Activated T-cell treated with anti-CD3 and anti-CD28 coated beads, Interleukin-2, amount 50 U/mL, for 24 hours (primary cell): ENCODE measurements at places on chromosomes 11 and 22.

- DNase-seq = no peak
Observed at GRCh38 chr11:15947681-15948648, 408.4 kb downstream of the SOX6 start.

GRCh38 chr11:96366024-96366423 lies 23.0 kb upstream of the MAML2 start:
- no peak for DNase-seq

- DNase-seq = no peak
Observed at GRCh38 chr11:90192869-90193582, 29.8 kb downstream of the CHORDC1 start.

DNA sequence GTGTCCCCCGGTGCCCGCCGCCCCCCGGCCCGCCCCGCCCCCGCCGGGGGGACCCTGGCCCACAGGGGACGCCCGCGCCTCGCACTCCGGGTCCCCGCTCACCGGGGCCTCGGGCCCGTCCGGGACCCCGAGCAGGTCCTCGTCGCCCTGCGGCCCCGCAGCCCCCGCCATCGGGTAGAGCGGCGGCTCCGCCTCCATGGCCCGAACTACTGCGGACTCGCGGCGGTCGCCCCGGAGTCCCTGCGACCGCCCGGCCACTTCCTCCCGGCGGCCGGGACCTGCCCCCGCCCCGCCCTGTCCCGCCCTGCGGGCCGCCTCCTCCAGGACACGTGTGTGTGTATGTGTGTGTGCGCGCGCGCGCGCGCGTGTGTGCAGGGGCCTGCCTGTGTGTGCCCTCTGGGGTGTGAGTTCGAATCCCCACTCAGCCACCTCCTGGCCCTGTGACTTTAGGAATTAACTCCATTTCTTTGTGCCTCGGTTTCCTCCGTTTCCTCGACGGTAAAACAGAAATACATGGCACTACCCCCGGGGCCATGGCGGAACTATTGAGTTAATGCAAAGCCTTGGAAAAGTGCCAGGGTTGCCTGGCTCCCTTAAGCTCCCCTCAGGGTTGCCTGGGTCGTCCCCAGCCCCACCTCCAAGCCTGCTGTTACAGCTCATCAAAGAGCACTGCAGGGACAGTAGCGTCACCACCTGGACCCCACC lies at the start of gene UNC93B1:
Gene UNC93B1 (minus strand): TSS at position 252 of the 705 bp plus-strand sequence. CDS start 54 bp downstream, at position 198.
- peak; percentile 89 for DNase-seq

DNA sequence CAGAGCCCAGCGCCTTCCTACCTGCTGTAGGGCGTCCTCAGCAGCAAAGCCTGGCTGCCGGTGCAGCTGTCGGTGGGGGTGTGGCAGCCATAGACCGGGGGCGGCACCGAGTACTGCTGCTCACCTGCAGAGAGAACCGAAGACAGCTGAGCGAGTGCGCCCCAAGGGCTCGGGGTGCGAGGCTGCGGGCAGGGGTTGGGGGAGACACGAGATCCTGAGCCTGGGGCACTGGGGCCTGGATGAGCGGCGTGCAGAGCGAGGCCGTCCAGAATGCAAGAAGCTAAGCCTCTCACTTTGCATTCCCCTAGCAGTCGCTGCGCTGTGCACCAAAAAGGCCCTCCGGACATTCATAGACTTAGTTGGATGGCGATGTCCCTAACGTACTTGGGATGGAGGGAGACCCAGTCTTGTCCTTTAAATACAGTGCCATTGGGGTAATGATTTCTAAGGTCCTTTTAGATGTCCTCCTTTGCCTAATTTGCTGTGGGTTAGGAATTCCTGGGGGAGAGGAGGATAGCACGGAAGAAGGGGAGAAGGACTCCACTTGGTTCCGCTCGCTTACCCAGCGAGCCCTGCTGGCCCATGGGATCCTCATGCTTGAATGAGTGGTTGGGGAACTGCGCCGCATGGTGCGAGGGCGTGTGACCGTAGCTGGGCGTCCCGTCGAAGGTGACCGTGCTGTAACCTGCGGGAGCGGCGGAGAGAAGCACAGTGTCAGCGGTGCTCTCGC lies 7.2 kb downstream of the WT1 start:
- DNase-seq = no peak

- no peak for DNase-seq
Observed at GRCh38 chr11:132337819-132338416, 967.5 kb downstream of the NTM start.

DNA sequence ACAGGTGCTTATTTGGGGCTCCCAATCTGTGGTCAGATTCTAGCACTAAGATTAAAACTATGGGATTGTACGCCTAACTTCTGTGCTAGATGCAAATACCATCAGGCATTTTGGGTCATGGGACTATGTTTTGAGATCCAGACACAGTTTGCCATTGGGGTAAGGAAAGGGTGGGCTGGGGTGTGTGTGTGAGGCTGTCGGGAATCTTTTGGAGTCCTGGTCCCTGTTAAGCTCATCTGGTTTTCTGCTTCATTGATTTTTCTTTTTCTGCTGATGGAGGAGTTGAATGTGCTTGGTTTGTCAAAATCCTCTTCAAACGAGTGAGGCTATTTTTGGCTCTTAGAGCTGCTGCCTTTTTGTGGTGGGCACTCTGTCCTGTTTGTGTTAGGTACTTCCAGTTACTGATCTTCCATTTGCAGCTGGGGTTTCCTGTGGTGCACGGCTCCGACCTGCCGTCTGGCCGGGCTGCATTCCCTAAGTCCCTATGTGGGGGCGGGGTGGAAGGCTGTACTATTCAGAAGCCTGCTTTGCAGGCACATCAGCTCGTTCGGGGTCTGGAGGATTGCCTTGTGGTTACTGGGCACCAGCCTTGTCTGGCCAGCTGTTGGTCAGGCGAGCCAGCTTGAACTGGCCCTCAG lies 2.9 kb downstream of the BCR start:
- no peak for DNase-seq

- DNase-seq = peak; percentile 62
Observed at GRCh38 chr11:82867495-82868082, 32.6 kb downstream of the PRCP start.

- DNase-seq = no peak
Observed at GRCh38 chr11:99368583-99368982, 347.8 kb downstream of the CNTN5 start.

- no peak for DNase-seq
Observed at GRCh38 chr11:129447654-129448239, 72.1 kb downstream of the BARX2 start.

- DNase-seq = no peak
Observed at GRCh38 chr11:19441288-19441687, 200.5 kb upstream of the E2F8 start.

DNA sequence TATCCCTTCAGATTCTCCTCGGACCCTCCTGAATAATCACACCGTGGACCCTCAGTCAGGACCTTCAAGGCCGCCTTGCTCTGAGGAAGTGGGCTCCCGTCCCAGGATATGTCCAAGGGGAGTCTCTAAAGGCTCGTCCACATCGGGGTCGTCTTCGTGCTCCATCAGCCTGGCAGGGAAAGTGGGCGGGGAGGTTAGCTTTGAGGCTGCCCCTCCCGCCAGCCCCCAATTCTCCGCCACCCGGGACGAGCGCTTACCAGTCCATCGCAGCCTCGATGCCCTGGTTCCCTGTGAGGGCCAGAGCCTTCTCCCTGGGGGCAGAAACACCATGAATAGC lies 472 bp downstream of the UBXN1 start:
- DNase-seq = no peak

- DNase-seq = no peak
Observed at GRCh38 chr22:43847376-43848289, 14.7 kb downstream of the SULT4A1 start.

- no peak for DNase-seq
Observed at GRCh38 chr11:63862923-63863322, 24.0 kb downstream of the MARK2 start.

DNA sequence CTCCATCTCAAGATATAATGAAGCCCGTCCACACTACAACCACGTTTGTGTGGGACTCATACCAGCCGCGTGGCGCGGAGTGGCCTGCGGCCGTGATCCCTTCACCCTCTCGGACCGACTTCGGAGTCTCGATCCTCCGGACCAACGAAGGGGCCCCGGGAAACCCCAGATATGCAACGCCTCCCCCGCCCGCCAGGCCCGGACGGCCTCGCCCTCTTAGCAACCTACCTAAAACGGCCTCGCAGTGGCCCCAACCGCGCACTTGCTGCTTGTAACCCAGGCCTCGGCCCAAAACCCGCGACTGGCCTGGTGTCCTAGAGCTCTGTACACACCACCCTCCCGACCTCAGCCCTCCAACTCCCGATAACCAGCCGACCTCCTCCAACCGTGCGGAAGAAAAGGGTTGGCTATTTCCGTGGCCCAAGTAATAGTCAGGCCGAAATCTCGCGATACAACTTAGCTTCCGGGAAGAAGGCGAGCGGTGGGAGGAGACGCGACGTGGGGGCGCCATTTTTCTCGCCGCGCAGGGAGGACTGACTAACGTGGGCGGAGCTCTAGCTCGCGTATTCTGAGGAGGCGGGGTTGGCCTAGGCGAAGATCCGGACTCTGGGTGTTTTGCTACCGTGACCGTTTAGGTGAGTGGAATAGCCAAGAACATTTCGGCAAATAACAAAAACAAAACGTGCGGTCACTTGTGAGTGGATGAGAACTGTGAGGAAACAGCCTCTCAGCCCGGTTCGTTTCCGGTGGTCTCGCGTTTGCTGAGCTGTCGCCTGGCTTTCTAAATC lies at the start of the genes C11orf54 and TAF1D:
Gene C11orf54 (plus strand): TSS at position 579 of the 788 bp plus-strand sequence. CDS start 5,722 bp downstream, outside the sequence.
Gene TAF1D (minus strand): TSS at position 402 of the 788 bp plus-strand sequence. CDS start 2,191 bp downstream, outside the sequence.
- DNase-seq = peak; percentile 94

- DNase-seq = no peak
Observed at GRCh38 chr11:133228471-133229329, 303.6 kb downstream of the OPCML start.

DNA sequence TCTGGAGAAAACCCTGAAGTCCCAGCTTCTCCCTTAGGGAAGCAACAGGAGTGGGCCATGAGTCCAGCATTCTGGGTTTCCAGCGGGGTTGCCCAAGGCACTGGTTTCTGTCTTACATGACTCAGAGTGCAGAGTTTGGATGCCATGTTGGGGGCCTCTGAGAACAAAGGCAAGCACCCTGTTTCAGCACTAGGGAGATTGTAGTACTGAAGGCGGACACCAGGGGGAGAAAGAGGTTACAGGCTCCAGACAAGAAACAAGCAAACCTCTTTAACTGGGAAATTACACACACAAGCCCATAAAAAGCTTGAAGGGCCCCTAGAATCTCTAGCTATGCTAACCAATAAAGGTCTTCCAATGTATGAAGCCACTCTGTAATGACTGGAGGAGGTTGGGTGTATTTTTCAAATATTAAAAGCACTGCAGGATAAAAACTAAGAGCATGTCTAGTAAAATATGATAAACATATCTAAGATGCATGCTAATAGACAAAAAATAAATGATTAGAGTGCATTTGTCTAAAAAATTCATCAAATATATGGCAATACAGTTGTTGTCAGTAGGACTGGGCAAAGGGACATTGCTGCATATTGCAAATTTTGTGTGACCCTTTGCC lies 7.1 kb downstream of the MS4A6E start:
- DNase-seq = peak; percentile 63

DNA sequence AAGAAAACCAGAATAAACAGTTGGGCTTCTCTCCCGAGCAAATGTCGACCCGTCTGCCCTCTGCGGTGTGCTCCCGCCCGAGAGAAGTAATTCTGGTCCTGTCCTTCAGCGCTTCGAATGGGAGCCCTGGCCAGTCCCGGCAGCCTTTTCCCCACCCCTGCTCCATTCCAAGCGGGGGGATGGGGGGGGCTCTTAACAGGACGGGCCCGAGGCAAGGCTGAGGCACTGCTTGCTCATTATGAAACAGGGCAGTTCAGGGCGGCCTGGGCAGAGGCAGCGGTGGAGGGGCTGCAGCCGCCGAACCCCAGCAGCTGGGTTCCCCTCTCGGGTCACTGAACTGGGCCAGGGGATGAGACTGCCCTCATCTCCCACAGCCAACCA lies 9.1 kb downstream of the BACE1-AS start:
- no peak for DNase-seq

DNA sequence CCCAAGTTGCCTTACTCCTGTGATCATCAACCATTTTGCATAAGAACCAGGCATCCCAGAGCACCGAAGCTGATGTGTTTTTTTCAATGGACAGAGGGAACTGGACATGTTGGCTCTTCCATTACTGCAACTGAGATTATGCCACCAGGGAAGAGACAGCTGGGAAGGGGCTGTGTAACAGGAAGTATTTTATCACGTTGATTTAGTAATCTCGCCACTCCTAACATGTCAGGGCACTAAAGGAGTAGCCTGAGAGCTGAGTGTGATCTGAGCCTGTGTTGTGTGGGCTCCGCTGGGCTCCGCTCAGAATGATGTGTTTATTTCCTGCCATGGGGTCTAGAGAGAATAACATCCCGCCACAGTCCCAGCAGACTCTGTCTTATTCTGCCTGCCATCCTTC lies 165.4 kb downstream of the GRIK4 start:
- no peak for DNase-seq

GRCh38 chr11:26835611-26836010 lies 113.8 kb upstream of the SLC5A12 start:
- no peak for DNase-seq

- DNase-seq = no peak
Observed at GRCh38 chr11:122309262-122309925, 193.4 kb upstream of the BLID start.

DNA sequence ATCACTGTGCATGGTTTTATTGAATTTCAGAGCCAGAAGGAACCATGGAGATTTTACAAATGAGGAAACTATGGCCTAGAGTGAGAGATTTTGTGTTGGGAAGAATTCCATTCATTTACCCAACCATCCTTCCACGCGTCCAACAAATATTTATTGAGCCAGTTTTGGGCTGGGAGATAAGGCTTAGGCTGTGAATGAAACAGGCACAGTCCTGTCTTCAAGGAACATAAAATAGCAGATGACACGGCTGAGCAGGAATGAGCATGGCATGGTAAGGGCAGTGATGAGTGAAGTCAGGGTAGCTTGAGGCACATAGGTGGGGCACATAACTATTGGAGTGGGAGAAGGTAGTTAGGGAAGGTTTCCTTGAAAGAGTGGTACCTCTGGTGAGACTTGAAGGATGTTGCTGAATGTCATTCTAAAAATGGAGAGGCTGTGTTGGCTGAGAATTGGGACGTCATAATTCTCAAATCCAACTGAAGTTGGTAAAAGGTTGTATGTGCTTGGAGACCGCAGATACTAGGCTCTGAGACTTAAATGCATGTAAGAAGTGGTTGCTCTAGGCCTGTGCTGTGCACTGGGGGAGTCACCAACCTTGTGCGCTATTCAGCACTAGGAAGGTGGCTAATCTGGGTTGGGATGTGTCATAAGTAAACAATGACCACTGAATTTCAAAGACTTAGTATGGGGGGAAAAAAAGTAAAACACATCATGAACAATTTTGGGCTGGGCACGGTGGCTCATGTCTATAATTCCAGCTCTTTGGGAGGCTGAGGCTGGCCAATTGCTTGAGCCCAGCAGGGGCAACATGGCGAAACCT lies 51.9 kb downstream of the TEAD1 start:
- DNase-seq = no peak
